ENCODE measurements at places on chromosomes 1 and 21. TPM values are rescaled to one million over a fixed set of nuclear protein-coding genes. Genes with fewer than 3 reads are reported as not detected.
A peak's percentile ranks its signal among the peaks of the same experiment; 100 is the strongest.

ATPAF1 gene
- 49.0 TPM for total RNA-seq

CD34 gene
- 0.05 TPM for total RNA-seq

KCNH1 gene
- total RNA-seq, result not detected

KLF17 gene
- not detected for total RNA-seq

YARS1 gene
- total RNA-seq, result 167 TPM

ERRFI1 gene
- 0.22 TPM for total RNA-seq

OR2L2 gene
- total RNA-seq, result 0.12 TPM

TTLL7 gene
- 4.2 TPM for total RNA-seq

LCE1B gene
- not detected for total RNA-seq

TRABD2B gene
- not detected for total RNA-seq

- DNase-seq, result peak; percentile 14
Observed at GRCh38 chr1:39105841-39106765, 80.0 kb downstream of the NDUFS5 start.

DNA sequence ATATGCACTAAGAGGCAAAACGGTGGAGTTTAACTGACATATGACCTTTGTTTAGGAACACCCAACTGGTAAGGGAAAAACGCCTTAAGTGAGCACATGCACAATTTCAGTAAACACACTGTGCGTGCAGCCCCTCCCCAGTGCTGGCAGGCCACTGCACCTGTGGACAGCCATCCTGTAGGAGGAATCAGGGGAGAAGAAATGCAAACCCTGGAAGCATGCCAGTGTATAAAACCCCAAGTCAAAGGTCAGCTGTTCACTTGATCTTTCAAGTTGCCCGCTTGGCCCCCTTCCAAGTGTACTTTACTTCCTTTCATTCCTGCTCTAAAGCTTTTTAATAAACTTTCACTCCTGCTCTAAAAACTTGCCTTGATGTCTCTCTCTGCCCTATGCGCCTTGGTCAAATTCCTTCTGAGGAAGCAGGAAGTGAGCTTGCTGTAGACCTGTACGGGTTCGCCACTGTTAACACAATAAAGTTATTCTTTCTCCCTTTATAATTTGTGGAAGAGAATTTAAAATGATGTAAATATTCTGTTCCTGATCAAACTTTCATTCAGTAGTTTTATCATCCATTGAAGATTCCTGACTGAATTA lies 31.8 kb downstream of the USP25 start:
- DNase-seq, result no peak

GRCh38 chr1:239831577-239832355 lies 259.9 kb upstream of the FMN2 start:
- no peak for DNase-seq

- peak; percentile 34 for DNase-seq
Observed at GRCh38 chr1:42737257-42737656, 2.8 kb downstream of the CLDN19 start.

DNA sequence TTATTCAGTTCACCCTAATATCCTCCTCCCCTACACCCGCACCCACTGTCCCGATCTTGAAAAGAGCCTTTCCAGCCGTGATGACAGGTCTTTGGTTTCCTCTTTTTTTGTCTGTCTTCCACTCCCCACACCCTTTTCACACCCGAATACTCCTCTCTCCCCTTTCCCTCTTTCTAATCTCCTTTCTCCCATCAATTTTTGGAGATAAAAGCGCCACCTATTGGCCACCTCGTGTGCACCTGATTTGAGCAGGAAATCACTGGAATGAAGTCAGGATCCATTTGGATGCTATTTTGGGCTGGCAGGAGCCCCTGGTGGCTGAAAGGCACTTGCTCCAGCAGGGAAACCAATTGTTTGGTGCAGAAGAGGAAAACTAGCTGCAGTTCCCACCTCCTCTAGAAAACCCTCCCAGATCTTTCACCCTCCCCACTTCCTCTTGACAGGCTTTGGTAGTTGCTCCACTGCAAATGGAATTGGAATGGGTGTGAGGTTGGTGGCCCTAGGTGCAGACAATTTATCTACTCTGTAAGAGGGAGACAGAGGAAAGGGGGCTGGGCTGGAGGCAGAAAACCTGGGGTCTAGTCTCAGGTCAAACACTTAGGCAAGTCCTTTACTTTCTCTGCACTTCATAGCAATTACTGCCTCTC lies 8.4 kb downstream of the FOXE3 start:
- no peak for DNase-seq

DNA sequence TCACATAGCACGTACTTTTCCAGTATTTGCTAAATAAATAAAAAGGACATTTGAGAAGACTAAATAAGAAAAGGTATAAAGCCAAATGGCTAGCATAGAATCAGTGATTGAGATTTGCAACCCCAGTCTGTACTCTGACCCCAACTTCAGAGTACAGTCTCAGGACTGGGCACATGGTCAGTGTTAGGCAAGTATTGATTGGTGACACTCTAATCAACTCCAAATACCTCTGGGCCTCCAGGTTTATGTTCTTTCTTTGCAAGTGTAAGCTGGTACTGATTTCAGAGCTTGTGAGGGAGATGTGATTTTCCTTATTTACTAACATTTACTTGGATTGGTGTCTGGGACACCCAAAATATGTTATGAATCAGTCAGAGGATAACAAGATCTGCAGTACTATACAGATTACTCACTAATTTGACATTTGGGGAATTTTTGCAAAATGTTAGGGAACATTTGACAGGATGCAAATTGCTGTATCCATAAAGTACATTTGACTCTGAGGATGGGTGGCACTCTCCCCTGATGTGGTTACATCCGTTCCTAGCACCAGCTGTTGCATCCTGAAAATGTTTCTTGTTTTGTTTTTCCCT lies 34.2 kb downstream of the LMO4 start:
- DNase-seq, result no peak

GRCh38 chr21:32306021-32306780 lies 7.5 kb downstream of the MRAP start:
- DNase-seq, result no peak

- DNase-seq, result no peak
Observed at GRCh38 chr1:21572221-21572620, 63.0 kb downstream of the ALPL start.

DNA sequence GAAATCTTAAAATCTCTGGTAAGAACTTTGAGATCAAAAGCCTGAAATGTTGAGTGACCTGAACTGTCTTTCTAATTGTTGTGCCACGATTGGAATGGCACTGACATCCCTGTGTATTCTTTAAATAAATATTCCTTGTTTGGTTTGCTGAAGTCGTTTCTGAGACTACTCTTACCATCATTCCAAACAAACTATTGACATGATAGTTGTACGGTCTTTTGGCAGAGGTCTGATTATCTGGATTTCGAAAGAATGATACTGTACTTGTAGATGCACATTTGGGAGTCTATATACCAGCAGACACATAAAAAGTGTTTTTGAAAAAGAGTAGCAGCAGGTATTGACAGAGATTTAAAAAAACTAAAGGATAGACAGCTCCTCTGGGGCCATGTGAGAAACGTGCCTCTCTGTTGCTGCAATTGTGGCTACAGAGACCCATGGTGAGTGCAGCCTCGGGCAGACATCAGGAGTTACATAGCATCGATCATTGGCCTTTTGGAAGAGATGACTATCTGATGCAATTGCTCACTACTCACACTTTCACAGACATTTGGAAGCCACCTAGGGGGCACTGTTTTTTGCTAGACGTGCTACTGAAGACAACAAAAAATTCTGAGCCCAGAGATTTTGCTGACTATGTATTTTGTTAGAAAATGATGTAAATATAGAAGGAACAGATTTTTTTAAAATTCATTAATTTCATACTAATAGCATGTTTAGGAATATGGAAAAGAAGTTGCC lies 464.5 kb downstream of the KCNT2 start:
- no peak for DNase-seq

DNA sequence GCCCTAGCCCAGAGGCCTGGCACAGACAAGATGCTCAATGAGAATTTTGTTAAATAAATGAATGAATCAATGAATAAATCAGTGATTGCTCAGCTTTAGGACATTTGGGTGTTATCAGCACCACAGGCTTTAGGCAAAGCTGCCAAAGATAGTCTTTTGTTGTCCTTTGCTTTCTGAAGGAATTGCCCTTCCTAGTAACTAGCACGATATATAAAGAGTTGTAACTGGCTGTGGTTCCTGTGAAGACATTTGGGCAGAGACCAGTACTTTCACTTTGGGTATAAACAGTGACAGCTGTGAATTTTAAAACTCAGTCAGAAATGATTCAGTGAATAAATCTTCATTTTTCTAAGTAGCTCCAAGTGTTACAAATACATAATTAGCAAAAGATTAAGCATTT lies 13.3 kb downstream of the RNU5D-1 start:
- DNase-seq, result no peak

- no peak for DNase-seq
Observed at GRCh38 chr1:54794451-54795355, 6.4 kb downstream of the TTC22 start.

GRCh38 chr1:112563341-112563740 lies 54.6 kb downstream of the WNT2B start:
- no peak for DNase-seq

Measured in activated CD4-positive, alpha-beta T cell treated with anti-CD3 and anti-CD28 coated beads, Interleukin-2, amount 10 ng/mL, durations not matched to agents 7 days and 5 days (primary cell).